ENCODE measurements at places on chromosomes 11 and 22.

DNA sequence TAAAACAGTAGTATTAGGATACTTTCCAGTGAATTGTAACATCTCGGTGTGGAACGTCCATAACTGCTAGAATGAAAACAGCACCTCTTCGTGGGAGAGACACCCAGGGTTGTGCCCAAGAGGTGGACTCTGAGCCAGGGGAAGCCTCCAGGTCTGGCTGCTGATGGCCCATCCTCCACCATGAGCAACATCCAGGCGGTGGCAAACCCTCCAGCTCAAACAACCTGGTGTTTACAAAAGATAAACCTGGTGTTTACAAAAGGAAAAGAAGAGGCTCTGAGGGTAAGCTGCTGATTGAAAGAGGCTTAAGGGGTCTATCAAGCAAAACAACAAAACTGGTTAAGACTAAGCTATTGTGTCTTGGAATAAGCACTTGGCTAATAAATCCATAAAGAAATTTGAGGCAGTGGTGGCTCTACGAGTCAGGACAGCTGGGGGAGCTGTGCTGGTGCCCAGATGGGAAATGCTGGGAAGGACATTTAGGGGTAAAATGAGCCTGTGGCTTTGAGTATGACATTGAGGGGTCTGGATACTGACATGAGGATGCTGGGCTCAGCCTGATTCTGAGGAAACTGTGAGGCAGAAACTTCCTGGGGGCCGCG is 909.0 kb downstream of the BRD1 start:
- DNase-seq, result no peak

- DNase-seq, result no peak
These were observed 52.3 kb downstream of the PISD start for GRCh38 chr22:31609716-31610115.

- no peak for DNase-seq
These were observed 222.3 kb downstream of the ETS1 start for GRCh38 chr11:128365044-128365443.

- DNase-seq, result no peak
These were observed 2.1 kb downstream of the EMID1 start for GRCh38 chr22:29207562-29208501.

GRCh38 chr11:68122936-68123539 is 1.9 kb upstream of the CHKA start:
- DNase-seq, result no peak

- no peak for DNase-seq
These were observed 18.1 kb downstream of the CECR2 start for GRCh38 chr22:17387356-17387755.

- DNase-seq, result no peak
These were observed 256.9 kb upstream of the CTSC start for GRCh38 chr11:88594274-88594950.

DNA sequence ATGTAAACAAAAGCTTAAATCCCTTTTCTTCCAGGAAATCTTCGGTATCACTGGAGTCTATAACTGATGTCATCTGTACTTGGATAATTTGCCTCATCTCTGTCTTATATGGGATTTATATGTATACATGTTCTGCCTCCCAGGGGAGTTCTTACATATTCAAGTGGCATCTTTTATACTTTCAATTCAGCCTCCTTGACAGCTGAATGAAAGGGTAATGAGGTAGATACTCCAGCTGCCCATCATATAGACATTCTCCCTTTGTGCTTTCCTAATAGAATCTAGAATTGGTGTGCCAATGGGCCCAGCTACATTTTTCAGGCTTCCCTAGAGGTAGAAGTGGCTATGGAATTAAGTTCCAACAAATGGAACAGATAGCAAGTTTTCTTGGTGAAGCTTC is 223.8 kb downstream of the LRRC4C start:
- DNase-seq, result no peak

- no peak for DNase-seq
These were observed 109.6 kb downstream of the SCN3B start for GRCh38 chr11:123544631-123545375.

DNA sequence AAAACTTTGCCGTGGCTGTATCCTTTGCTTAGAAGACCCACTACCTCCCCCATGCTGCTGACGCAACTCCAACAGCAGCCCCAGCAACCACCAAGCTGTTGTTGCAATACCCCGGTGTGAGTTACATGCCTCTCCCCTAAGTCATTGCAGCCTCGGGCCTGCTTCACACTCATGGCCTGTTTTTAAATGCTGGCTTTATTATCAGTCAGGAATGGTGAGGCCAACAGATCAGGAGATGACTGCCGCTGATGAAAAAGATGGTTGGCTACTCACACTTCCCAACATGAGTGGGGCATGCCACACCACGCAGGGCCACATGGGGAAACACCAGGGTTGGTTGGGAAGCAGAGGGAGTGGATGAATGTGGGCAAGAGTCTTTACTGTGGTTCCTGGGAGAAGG is 171.5 kb upstream of the SYT13 start:
- DNase-seq, result no peak

DNA sequence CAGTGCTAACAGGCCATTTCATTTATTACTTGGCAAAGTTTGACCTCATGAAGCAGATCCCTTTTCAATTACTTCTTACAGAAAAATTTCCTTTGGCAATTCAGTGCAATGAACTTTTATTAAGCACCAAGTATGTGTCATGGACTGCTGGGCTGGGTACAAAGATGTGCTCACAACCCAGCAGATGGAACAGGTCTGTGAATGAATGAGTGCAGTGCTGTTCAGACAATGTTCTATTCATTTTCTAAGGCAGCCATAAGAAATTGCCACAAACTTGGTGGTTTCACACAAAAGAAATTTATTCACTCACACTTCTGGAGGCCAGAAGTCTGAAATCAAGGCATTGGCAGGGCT is 428.5 kb downstream of the SOX6 start:
- no peak for DNase-seq

DNA sequence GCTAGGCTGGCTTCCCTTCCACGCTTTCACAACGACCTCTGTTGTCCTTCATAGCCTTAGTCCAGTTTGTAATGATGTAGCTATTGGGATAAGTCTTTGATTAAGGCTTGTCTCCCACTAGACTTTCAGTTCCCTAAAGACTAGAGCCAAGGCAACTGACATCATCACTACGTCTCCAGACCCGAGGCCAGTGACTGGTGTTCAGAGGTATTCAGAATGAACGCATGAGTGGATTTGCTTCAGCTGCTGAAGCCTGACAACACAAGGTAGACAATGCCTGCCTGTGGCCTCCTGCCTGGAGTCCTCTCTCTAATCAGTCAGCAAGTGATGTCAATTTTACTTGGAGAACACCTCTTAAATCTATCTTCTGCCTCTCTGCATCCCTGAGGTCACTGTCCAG is 13.6 kb downstream of the EFCAB6 start:
- no peak for DNase-seq

DNA sequence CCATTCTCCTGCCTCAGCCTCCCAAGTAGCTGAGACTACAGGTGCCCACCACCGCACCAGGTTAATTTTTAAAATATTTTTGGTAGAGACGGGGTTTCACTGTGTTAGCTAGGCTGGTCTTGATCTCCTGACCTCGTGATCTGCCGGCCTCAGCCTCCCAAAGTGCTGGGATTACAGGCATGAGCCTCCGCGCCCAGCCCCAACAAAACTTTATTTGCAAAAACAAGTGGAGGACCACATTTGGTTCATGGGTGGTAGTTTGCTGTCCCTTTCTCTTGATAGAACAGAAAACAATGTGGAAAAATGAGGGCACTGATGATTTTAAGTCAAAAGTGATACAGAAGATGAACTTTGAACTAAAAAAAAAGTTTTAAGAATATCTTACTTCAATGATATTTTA is 121.8 kb upstream of the SERPIND1 start:
- DNase-seq, result no peak

DNA sequence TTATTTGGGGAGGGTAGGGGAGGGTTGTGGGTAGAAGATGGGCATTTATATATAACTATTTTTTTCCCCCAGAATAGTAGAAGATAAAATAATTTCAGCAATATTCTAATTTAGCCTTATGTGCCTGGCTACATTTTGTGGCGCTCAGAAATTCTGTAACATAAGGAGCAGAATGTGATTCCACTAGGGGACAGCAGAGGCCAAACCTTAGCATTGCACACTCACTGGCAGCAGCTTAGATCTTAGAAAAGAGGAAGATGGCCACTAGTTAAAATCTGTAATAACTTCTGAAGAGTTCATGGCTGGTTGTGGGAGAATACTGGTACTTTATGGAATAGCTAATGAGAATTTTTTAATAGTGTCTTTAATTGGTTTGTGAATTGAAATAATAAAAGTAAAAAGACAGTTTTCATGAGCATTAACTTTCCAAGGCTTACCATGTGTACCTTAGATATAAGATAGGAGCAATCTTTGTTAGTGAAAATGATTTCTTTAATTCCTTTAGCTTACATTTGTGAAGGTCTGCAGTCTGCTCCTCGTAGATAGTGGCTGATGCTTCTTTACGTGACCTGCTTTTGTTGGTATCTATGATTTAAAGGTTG is 33.1 kb downstream of the DDX10 start:
- DNase-seq, result no peak

- no peak for DNase-seq
These were observed 18.1 kb upstream of the PPP6R3 start for GRCh38 chr11:68442433-68442832.

GRCh38 chr11:114964676-114965214 is 286.4 kb downstream of the NXPE2 start:
- DNase-seq, result no peak

DNA sequence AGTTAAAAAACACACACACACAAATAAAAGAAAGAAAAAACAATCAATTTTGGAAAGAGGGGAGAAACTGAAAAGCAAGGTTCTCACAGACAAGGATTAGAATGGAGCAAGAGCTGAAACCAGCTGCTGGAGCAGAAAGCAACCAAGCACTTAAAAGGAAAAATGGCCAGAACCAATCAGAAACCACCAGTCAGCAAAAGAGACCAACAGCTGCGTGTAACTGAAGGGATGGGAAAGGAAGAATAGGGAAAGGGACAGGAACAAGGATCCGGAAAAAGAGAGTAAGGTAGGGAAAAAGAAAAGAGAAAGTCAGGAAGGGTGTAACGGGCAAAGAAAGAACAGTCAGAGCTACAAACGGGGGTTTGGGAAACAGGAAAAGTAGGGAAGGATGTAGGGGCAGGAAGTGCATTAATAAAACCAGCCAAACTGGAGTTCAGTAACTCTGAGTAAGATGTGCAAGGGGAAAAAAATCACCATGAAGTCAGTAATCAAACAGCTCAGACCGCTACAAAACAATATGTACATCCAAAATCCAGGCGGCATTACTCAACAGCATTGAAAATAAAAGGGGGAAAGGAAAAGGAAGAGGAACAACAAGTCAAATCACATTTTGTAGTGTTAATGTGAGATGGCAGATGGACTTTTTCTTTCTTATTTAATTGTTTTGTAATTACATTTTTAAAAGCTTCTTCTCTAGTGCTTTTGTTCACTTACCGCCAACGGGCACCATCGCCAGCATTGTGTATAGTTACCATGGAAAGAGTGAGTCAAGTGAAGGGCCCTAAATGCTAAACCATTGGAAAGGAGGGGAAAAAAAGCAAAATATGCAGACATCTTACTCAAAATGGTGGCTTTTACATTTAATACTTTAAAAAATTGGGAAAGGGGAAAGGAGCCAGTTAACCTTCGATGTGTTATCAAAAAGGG is 49.2 kb downstream of the APOL5 start:
- no peak for DNase-seq

DNA sequence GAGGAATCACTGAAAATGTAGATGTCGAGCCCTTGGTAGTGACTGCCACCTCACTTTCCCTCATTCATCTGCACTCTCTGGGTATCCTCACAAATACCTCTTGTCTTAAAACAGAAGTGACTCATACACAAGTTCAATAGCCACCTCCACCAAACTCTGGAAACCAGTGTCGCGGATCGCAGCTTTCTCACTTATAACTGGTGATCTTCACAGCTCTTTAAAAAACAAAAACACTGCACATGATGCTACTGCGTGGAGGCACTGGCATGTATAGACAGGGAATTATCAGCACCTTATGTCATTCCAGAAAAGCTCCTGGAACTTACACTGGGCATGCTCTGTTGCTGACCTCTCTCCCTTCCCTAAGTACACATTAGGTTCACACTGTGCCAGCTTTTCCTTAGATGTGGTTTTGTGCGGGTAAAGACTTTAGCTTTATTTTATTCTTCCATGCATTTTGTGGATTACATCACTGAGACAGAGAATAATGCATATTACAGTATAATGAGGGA is 425.5 kb upstream of the CADM1 start:
- DNase-seq, result no peak

GRCh38 chr11:87083029-87083428 is 45.3 kb downstream of the TMEM135 start:
- DNase-seq, result no peak

GRCh38 chr11:110447897-110448745 is 18.4 kb downstream of the FDX1 start:
- DNase-seq, result no peak

DNA sequence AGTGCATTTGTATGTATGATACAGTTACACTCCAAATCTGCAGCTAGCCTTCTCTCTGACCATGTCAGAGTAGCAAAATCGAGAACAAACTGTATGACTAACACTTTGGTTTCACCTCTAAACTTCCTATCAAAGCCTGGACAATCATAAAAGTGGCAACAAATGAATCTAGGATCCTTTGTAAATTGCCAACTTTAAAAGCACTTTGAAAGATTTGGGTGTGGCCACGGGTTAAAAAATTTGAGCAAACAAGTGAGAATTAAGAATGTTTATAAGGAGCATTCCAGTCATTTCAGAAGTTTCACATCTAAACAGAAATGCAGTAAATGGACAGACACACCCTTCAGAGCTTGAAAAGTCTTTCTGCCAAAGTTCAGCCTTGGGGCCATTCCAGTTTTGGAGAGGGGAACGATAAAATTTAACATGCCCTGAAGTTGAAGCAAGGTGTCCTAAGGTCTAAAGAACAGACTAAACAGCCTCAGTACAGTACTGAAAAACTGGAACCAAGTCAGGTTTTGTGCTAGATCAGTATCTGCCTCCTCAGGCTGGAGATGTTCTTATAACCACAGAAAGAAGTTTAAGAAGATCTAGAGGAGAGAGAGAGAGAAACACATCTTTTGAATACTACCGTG is 181.9 kb upstream of the BDNF start:
- no peak for DNase-seq

GRCh38 chr22:26536762-26537134 is 24.5 kb upstream of the TFIP11 start:
- no peak for DNase-seq

All from activated T-helper 1 cell treated with Interleukin-2 at 50 U/mL for 16 hours (primary cell).